ENCODE measurements at places on chromosomes 1 and 21. TPM values are rescaled to one million over a fixed set of nuclear protein-coding genes. Genes with fewer than 3 reads are reported as not detected.

The CCDC24 gene
- total RNA-seq: 0.50 TPM

The RPE65 gene
- not detected for total RNA-seq

- no peak for DNase-seq
Measured at GRCh38 chr21:25961042-25961441, 209.5 kb downstream of the APP start.

GRCh38 chr1:183638649-183639387 is 3.2 kb upstream of the ARPC5 start:
- DNase-seq: no peak

DNA sequence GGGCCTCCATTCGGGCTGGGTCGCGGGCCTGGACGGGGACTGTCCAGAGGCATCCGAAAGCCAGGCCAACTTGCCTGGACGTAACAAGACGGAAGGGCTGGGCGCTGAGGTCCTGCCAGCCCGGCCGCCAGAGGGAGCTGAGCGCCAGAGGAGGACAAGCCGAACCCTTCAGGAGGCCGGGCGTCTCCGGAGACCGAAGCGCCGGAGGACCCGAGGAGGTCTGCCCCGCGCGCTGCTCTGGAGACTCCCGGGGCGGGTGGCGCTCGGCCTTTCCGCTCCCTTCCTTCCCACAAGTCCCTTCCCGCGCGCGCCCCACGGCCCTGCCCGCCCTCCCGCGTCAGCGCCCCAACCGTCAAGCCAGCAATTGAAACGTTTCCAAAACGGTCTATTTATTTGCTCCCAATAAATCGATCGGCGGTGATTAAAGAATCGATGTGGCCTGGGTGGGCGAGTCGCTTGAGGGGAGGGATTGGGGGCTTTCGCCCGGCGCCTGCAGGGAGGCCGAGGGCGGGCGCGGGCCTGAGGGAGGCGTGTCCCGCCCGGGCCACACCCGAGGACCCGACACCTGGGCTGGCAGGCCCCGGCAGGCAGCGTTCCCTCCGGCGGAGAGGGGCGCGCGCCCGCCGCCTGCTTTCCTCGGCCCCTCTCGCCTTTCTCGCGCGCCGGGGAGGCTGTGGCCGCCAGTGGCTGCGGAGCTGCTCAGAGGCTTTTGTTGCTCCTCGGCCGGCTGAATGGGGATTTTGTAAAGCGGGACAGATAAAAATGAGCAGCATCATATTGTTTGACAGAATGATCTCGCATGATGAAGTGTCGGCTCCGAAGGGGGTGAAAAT is 5.2 kb upstream of the FOXD3 start:
- no peak for DNase-seq

GRCh38 chr1:175297291-175297690 is 104.7 kb upstream of the KIAA0040 start:
- DNase-seq: peak; percentile 4

DNA sequence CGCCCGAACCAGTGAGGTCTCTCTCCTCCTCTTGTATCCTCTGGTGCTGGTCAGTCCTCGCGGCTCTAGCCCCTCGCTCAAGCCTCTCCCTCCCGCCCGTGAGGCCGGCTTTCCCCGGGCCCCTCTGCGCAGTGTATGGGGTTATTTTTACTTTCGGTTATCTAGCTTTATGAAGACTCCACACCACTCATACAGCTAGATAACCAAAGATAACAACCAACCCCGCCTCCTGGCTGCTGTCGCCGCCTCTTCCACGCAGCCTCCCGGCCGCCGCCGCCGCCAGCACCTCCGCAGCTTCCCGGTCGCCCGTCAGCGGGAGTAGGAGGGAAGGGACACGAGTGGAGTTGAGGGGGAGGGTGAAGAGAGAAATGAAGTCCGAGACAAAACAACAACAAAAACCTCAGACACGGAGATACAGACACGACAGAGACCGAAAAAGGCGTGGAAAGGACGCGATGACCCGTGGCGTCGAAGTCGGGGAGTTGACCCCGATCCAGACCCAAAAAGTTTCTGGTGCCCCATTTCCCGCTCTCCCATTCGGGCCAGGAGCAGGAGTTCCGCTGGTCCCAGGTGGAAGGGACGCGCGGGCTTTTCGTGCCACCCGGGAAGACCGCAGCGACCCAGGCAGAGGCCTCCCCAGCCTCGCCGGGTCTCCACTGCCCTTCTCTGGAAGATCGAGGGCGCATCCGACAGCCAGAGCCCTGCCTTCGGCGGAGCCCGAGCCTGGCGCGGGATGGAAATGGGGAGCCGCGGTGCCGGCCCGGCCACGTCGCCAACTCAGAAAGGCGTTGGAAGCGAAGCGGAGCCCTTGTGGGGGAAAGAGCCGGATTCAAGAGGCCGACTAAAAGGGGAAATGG is 51.4 kb downstream of the RHBG start:
- DNase-seq: peak; percentile 21

DNA sequence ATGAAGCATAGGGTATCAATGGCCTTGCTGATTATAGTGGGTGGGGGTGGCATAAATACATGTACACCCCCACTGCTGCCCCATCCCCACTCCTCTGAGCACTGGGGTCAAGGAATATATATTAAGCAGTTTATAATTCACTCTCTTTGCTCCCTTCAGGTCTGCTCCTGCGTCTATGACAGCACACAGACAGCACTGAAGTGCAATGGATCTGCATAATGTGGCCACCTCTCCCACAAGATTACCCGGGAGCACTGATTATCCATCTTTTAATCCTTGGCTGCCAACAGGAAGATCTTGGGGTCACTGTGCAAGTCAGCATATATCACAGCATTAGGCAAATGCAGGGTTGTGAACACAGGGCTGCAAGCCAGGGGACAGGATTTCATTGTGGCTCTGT is 19.3 kb downstream of the RXRG start:
- no peak for DNase-seq

- DNase-seq: no peak
Measured at GRCh38 chr1:245860657-245861544, 646.2 kb downstream of the SMYD3 start.
